ENCODE measurements at places on chromosomes 11 and 22.
A peak's percentile ranks its signal among the peaks of the same experiment; 100 is the strongest.

- no peaks in the 10 kb centered on the region for H3K27me3 ChIP-seq
- peaks cover 50% of the 10 kb centered on the region for H3K36me3 ChIP-seq
- no peak for DNase-seq
- no peak overlapping the region for H3K4me3 ChIP-seq
- no peak overlapping the region for H3K27ac ChIP-seq
These were observed 19.0 kb downstream of the POLD3 start for GRCh38 chr11:74611369-74611861.

GRCh38 chr11:93541884-93542810 lies 1.0 kb downstream of the SMCO4 start:
- peaks cover 49% of the 10 kb centered on the region for H3K4me1 ChIP-seq
- no peaks in the 10 kb centered on the region for H3K36me3 ChIP-seq
- peak overlapping the region; percentile 85 for H3K27ac ChIP-seq
- no peak for DNase-seq

- no peak overlapping the region for H3K27ac ChIP-seq
- no peak for DNase-seq
- H3K36me3 ChIP-seq = no peaks in the 10 kb centered on the region
- H3K4me3 ChIP-seq = no peak overlapping the region
- H3K4me1 ChIP-seq = peaks cover 51% of the 10 kb centered on the region
These were observed 5.4 kb downstream of the WNT7B start for GRCh38 chr22:45971408-45972028.

DNA sequence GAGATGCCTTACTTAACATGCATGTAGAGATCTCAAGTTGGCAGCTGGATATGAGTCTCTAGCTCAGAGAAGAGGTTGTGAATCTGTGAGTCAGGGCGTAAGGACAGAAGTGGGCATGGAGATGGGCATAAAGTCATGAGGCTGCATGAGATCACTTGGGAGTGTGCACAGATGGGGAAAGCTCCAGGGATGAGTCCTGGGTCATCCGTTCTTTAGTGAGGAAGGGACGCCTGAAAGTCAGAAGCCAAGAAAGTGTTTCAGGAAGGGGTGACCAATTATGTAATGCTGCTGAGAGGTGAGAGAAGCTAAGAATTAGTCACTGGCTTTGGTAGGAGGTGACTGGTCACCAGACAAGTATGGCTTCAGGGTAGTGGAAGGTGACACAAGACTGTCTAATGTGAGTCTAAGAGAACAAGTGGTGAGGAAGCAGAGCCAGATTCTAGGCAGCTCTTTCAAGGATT lies 6.7 kb downstream of the ACP2 start:
- H3K4me3 ChIP-seq = no peak overlapping the region
- H3K36me3 ChIP-seq = peaks cover 29% of the 10 kb centered on the region
- DNase-seq = no peak
- no peaks in the 10 kb centered on the region for H3K27me3 ChIP-seq

- no peaks in the 10 kb centered on the region for H3K27me3 ChIP-seq
- H3K27ac ChIP-seq = no peak overlapping the region
- H3K36me3 ChIP-seq = no peaks in the 10 kb centered on the region
- no peak overlapping the region for H3K4me3 ChIP-seq
These were observed 192.6 kb upstream of the NAV2 start for GRCh38 chr11:19519912-19520641.

DNA sequence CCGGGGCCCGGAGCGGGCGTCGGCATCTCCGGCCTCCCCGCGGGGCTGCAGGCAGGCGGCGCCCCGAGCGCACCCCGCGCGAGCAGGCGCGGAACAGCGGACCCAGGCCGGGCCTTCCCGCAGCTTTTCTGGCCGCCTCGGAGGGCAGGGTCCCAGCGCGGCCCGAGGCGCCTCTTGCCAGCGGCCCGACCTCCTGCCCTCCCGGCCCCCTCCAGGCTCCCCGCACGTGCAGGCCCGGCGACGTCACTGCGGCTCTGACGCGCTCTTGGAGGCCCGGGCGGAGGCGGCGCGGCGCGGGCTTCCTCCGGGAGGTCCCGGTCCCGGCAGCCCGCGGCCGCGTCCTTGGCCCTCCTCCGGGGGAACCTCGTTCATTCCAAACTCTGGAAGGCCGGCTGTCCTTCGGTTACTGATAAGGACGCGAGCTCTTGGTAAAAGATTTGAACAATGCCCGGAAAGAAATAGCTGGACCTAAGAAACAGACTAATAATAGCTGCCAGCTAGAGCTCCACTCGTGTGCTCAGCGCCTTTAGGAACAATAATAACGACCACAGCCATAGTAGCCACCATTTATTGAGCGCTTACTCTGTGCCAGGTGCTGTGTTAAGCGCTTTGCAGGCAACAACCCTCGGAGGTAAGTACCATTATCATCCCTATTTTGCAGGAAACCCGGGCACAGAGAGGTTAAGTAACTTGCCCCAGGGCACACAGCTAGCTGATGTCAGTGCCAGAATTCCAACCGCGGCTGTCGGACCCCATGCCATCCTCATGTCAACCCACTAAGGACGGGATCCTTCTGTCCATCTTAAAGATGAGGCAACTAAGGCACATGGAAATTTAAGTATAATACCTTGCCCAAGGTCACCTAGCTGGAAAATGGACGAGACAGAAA lies 39.1 kb upstream of the CREB3L1 start:
- H3K4me3 ChIP-seq = peak overlapping the region; percentile 31
- peaks cover 28% of the 10 kb centered on the region for H3K27me3 ChIP-seq
- peaks cover 13% of the 10 kb centered on the region for H3K4me1 ChIP-seq
- peak; percentile 32 for DNase-seq
- H3K27ac ChIP-seq = peak overlapping the region; percentile 81

DNA sequence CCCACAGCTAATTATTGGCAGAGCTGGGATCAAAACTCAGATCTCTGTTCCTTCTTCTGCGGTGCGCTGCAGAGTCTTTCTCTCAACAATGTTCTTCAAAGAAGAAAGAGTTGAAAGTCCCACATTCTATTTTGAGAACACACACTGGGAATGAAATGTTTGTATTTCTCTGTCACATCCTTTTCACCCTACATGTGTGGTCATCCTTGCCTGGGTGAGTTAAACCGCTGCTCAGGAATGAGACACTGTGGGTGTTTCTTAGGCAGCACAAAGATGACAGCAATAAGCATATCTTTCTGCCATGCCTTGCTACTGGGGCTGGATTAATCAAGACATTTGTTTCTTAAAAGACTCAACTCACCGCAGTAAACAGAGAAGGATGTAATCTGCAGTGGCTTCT lies 222.6 kb downstream of the LARGE1 start:
- H3K4me3 ChIP-seq = no peak overlapping the region
- no peaks in the 10 kb centered on the region for H3K27me3 ChIP-seq
- H3K36me3 ChIP-seq = peaks cover 18% of the 10 kb centered on the region
- DNase-seq = no peak
- no peaks in the 10 kb centered on the region for H3K4me1 ChIP-seq

GRCh38 chr11:91158891-91159537 lies 936.2 kb upstream of the CHORDC1 start:
- DNase-seq = no peak
- H3K36me3 ChIP-seq = no peaks in the 10 kb centered on the region
- H3K4me3 ChIP-seq = no peak overlapping the region

DNA sequence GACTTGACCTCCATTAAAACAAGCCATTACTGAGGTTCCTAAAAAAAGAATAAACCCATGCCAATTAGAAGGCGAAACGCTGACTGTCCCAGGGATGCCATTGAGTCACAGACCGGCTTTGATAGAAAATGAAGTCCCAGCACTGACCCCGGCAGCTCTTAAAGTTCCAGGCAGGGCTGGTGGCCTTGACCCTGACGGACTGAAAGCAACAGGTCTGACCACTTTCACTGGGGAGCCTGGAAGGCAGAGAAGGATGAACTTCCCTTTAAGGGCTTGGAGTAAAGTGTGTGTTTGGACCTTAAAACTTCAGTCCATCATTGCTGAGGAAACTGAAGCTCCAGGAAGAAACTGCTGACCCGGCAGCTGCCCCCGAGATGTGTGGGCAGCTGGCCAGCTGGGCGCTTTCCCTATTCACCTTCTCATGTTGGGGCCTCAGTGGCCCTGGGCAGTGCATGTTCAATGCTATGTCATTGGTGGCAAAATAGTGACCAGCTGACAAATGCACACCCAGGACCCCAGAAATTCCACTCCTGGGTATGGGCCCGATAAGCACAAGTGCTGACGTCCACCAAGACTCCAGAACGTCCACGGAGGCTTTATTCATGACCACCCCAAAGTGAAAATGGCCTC lies 18.9 kb upstream of the EFCAB6 start:
- peaks cover 3% of the 10 kb centered on the region for H3K4me1 ChIP-seq
- H3K4me3 ChIP-seq = no peak overlapping the region
- peak overlapping the region; percentile 81 for H3K27ac ChIP-seq
- DNase-seq = no peak
- no peaks in the 10 kb centered on the region for H3K36me3 ChIP-seq
- H3K27me3 ChIP-seq = no peaks in the 10 kb centered on the region

GRCh38 chr11:123421589-123421988 lies 8.5 kb upstream of the GRAMD1B start:
- H3K4me1 ChIP-seq = no peaks in the 10 kb centered on the region
- no peaks in the 10 kb centered on the region for H3K27me3 ChIP-seq
- H3K27ac ChIP-seq = no peak overlapping the region
- DNase-seq = no peak
- no peaks in the 10 kb centered on the region for H3K36me3 ChIP-seq

DNA sequence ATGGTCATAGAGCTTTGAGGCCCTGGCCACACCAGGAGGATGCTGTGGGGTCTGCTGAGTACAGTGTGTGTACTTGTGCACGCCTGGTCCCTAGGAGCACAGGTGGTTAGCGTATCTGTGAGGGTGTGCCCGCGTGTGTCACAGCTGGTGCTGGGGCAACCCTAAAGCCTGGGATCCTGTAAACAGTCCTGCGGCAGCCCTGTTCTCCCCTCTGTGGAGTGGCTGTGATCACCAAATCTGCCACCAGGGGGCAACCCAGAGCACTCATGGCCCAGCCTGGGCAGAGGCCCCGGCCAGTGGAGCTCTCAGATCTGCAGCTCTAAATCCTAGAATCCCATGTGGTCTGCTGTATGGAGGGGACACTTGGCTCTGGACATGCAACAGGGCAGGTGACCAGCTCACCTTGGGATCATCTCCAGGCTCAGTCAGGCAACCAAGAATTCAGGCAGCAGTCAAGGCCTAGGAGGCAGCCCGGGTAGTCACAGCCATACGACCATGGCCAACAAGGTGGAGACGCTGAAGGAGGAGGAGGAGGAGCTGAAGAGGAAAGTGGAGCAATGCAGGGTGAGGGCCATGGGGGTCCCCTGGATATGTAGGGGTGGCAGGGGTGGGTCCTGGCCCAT lies 3.9 kb downstream of the SH3BP1 start:
- H3K27me3 ChIP-seq = no peaks in the 10 kb centered on the region
- DNase-seq = peak; percentile 96
- H3K27ac ChIP-seq = no peak overlapping the region
- peaks cover 46% of the 10 kb centered on the region for H3K4me1 ChIP-seq
- no peaks in the 10 kb centered on the region for H3K36me3 ChIP-seq
- H3K4me3 ChIP-seq = no peak overlapping the region

- H3K27ac ChIP-seq = no peak overlapping the region
- H3K36me3 ChIP-seq = no peaks in the 10 kb centered on the region
- no peak overlapping the region for H3K4me3 ChIP-seq
- H3K27me3 ChIP-seq = no peaks in the 10 kb centered on the region
- no peak for DNase-seq
These were observed 176.5 kb upstream of the LARGE1 start for GRCh38 chr22:34096770-34097169.

DNA sequence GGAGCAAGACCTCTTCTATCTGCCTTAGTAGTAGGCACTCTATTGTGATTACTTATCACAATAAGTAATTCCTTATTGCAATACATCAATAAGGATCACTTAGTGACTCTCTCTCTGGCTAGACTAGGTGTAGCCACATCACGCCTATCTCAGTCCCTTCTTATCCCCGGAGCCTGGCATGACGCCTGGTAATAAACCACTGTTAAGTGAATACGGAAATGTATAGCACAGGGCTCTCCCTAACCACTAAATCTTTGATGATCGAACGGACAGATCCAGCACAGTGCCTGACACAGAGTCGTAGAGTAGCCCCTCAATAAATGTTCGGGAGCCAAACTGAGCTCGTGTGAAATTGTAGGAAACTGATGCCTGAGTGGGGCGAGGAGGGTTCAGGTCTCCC lies 143.3 kb downstream of the FBXO7 start:
- H3K4me3 ChIP-seq = no peak overlapping the region
- H3K4me1 ChIP-seq = peaks cover 49% of the 10 kb centered on the region
- H3K36me3 ChIP-seq = no peaks in the 10 kb centered on the region

- no peak overlapping the region for H3K27ac ChIP-seq
- H3K4me1 ChIP-seq = no peaks in the 10 kb centered on the region
- no peak for DNase-seq
These were observed 724.2 kb downstream of the NTM start for GRCh38 chr11:132094598-132094997.

GRCh38 chr11:125662689-125663088 lies 18.0 kb downstream of the ACRV1 start:
- H3K27me3 ChIP-seq = no peaks in the 10 kb centered on the region
- DNase-seq = no peak
- no peaks in the 10 kb centered on the region for H3K36me3 ChIP-seq

DNA sequence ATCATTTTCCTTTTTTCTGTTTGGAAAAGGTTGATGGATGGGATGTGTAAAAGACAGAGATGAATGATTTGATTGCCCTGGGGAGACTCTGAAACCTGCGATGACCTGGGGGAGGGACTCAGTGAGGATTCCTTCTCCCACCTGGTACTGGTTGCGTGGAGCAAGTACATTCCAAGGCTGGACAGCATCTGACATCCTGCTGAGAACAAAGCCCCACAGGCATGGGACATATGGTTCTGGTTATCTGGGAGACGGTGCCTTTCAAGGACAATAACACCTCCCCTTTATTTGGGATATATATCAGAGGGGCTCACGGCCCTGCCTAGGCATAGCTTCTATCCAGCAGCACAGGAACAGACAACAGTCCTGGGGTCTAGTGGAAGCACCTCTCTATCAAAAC lies 527.8 kb downstream of the METTL15 start:
- H3K36me3 ChIP-seq = no peaks in the 10 kb centered on the region
- no peaks in the 10 kb centered on the region for H3K4me1 ChIP-seq
- H3K27ac ChIP-seq = no peak overlapping the region
- H3K4me3 ChIP-seq = no peak overlapping the region
- H3K27me3 ChIP-seq = no peaks in the 10 kb centered on the region
- no peak for DNase-seq

DNA sequence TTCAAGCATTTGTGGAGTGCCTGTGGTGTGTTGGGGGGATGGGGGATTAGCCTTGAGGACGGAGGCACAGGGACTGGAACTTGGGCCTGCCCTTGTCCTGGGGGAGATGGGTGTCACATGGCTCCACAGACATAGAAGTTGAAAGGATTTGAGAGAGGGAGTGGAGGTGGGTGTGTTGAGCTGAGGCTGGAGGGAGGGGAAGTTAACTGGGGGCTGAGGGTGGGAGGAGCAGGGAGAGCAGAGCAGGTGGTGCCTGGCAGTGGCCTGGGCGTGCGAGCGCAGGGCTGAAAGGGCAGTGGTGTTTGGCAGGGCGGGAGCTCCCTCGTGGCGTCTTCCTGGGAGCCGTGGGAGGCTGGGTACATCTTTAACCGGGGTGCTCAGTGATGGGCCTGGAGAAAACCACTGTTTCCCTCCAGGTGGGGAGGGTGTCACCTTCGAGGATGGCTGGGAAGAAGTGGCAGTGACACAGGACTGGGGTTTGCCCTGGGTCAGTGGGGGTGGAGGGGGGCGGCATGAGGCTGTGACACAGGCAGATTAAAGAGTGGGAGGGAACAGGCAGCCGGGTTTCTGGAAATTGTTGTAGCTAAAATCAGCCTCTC lies 45.5 kb downstream of the AP2A2 start:
- H3K36me3 ChIP-seq = peaks cover 64% of the 10 kb centered on the region
- no peak for DNase-seq
- no peaks in the 10 kb centered on the region for H3K27me3 ChIP-seq
- no peak overlapping the region for H3K27ac ChIP-seq

- no peaks in the 10 kb centered on the region for H3K36me3 ChIP-seq
- H3K4me3 ChIP-seq = no peak overlapping the region
- no peaks in the 10 kb centered on the region for H3K4me1 ChIP-seq
These were observed 9.5 kb downstream of the RBMXL2 start for GRCh38 chr11:7098235-7098832.

All from tibial nerve (tissue), 4 donors.